Activated CD4-positive, alpha-beta T cell treated with anti-CD3 and anti-CD28 coated beads, Interleukin-2, amount 50 U/mL, for 4 hours (primary cell): ENCODE measurements at places on chromosomes 12 and 14.

GRCh38 chr12:113245695-113246477, 24.6 kb downstream of the TPCN1 start:
- DNase-seq, result no peak

DNA sequence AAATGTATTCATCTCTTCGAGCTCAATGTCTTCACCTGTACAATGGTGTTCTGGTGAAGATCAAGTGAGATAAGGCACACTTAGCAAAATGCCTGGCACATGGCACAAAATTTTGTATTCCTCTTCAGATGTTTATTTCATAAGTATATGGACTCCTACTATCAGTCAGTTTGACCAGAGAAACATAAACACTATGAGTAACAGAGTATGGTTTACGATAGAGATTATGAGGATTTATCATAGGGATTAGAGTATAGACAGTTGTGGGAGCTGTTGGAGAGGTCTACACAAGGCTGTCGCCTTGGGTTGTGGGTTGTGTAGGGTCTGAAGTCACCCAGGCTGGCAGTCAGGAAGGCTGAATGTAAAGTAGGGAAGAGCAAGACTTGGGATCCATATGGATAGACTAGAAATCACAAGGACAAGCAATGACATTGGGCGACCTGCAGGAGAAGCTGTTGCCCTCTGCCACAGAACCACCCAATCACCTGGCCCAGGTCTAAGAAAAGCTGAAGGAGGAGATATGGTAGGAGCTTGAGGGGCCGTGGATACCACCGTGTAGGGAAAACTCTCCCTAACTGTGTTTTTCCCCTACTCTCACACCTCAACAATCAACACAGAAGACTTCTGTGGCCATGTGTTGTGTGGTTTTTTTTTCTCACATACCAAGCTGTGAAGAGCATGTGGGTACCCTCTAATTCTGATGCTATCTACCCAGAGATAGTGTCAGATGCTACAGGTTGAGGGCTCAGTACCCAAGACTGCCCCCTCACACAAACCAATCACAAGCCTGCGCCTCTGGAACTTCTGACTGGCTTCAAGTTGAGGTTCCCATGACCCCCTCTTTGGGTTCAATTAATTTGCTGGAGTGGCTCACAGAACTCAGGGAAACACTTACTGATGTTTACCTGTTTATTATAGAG, 27.2 kb upstream of the RESF1 start:
- DNase-seq, result no peak

DNA sequence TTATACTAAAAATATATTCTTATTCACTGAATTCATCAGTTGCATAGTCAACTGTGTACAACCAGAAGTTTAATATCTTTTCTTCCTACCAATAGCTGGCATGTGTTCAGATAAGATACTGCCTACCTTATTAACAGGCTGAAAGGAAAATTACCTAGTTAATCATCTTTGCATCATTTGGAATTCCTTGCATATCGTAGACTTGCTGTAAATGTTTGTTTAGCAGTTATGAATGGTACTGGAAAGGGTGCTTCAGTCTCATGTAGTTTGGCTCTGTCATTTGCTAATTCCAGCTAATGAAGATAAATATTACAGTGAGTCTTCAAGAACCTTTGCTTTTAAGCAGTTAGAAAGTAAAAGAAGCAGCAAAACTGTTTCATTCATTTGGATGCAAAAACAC, 84.4 kb downstream of the PPHLN1 start:
- no peak for DNase-seq

DNA sequence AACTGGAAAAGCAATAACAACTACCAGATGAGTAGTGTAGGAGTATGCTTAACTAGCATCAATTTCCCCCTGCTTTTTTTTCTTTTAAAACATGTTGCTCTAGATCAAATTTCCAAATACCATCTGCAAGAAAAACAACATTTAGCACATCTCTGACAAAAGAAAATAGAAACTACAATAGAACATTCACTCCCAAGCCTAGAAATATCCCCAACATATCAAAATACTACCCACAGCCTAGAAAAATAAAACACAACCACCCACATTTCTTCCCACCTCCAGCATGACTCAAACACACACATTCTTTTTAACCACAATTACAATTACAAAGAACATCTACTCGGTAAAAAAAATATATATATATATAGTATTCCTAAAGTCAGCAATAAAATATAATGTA, 120.0 kb downstream of the PPFIA2 start:
- no peak for DNase-seq

DNA sequence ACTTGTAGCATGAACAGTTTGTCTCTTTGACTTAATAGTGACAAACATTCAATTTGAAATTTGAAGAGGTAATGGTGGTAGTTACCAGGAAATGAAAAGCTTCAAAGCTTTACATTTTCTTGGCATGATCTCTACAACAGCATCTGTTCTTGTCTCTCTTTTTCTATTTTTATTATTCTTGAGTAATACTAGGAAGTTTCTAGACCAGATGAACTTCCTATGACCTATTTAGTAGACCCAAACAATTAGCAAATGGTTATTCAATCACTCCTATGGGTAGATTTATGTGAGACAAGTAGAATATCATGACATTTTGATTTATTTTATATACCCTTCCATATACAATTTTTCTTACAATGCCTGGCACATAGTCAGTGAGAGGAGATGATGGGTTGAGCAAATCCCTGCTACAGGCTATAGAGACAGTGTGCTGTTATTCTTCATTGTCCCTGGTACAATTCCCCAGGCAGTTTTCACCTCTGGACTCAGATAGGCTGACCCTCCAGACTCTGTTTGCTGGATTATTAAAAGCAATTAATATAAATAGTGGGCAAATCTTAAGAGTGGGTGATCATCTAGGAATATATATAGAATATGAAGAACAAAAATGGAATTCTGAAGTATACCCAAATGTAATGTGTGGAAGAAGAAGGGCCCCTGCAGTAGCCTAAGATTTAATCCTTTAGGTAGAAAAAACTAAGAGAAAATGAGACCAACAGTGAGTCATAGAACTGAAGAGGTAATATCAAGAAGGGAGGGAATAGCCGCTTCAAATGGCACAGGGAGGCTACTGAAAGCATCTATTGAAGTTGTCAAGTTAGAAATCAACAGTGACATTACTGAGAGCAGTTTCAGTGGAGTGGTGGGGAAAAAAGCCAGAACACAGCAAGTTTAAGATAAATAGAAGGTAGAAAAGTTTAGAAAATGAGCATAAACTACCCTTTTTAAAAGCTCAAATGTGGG, 512.0 kb downstream of the FOXG1 start:
- DNase-seq, result no peak

DNA sequence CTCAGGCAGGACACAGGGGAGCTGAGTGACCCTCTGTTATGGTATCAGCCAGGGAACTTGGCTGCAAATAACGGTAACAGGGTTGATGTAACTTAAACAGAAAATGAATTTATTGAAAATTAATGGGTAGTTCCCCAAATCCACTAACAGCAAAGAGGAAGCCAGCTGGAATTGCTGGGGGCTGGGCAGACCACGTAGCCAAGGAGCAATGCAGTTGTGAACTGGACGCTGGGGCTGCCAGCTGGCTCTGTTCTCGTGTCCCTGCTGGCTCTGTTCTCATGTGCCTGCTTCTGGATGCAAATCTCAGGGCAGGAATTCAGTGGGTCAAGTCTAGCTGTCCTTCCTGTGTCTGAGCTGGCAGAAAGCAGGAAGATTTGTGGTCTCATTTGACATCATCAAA, 1383.3 kb upstream of the TMEM132C start:
- no peak for DNase-seq

GRCh38 chr14:61192989-61193388, 88.1 kb downstream of the TMEM30B start:
- DNase-seq, result no peak

- no peak for DNase-seq
Measured at GRCh38 chr12:49959685-49960473, 1.8 kb upstream of the AQP5 start.
